ENCODE measurements at places on chromosomes 4 and X. TPM values are rescaled to one million over a fixed set of nuclear protein-coding genes. Genes with fewer than 3 reads are reported as not detected.

The EGFL6 gene
- total RNA-seq = 0.29 TPM

The TLR1 gene
- 2.4 TPM for total RNA-seq

The TLR2 gene
- total RNA-seq = 0.36 TPM

DNA sequence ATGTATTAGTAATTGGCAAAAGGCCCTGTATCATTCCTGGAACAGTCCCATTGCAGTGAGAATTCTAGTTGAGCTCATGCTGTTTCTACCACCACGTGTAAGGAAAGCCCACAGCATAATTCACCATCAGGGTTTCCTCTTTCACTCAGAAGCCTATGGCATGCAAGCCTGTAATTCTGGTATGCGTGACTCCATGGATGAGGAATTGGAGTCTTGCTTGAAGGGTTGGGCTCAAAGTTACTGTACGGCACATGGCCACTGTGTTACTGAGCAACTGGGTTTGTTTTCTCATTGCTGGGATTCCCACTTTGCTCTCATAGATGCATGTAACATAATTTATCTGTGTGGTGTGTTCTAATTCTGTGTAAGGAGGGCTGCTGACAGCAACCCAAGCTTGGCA lies 132.3 kb upstream of the NR3C2 start:
- H3K27ac ChIP-seq = no peak overlapping the region
- H3K4me3 ChIP-seq = no peak overlapping the region
- H3K36me3 ChIP-seq = no peaks in the 10 kb centered on the region

- no peak overlapping the region for H3K27ac ChIP-seq
- DNase-seq = no peak
- H3K4me3 ChIP-seq = no peak overlapping the region
- H3K36me3 ChIP-seq = no peaks in the 10 kb centered on the region
Observed at GRCh38 chrX:12911122-12911470, 4.7 kb downstream of the TLR8 start.

- H3K27ac ChIP-seq = no peak overlapping the region
- H3K36me3 ChIP-seq = no peaks in the 10 kb centered on the region
- no peaks in the 10 kb centered on the region for H3K27me3 ChIP-seq
- no peak for DNase-seq
- H3K4me1 ChIP-seq = peaks cover 27% of the 10 kb centered on the region
- no peak overlapping the region for H3K4me3 ChIP-seq
Observed at GRCh38 chr4:20301161-20301560, 49.5 kb downstream of the SLIT2 start.

DNA sequence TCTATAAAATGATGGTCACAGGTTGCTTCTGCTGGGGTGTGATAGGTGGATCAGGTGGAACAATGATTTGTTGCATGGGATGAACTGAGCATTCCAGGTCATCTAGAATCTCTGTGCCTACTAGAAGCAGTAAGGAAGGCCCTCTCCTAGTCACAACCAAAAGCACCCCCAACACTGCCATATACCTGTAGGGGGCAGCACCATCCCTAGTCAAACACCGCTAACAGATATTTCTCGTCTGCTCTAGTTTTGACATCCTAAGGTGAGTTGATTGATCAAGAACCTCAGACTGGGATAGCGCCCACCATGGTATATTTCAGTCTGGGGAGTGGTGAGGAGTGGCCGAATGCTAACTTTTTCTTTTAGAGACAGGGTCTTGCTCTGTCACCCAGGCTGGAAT lies 160.2 kb downstream of the NHS start:
- no peaks in the 10 kb centered on the region for H3K36me3 ChIP-seq
- no peaks in the 10 kb centered on the region for H3K27me3 ChIP-seq
- H3K27ac ChIP-seq = no peak overlapping the region
- H3K4me3 ChIP-seq = no peak overlapping the region

DNA sequence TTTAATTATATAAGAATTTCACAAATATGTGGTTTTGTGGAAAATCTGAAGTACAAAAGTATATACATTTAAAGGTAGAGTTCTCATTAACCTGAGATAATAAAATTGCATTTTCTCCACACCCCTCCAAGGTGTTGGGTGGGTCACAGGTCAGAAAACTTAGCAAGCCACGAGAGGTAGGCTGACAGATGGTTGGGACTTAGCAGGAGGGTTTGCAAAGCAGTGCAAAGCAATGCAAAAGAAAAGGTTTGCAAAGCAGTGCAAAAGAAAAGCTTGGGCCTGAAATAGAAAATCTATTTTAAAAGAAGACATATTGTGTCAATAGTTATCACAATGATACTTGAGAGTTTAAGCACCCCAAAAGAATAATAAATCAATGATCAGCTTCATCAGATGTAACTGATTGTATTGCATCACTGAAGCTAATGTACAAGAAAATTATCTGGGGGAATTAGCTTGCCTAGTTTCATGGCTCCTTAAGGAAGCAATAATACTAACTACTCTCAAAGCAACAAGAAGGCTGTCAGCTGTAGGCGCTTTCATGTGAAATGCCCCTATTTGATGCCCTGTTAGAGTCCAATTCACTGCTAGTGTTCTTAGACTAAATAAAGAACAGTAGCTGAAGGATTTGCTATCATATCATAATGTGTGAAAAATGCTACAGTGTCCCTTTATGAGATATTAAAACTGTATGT lies 319.5 kb downstream of the KCNIP4 start:
- H3K4me1 ChIP-seq = no peaks in the 10 kb centered on the region
- H3K27ac ChIP-seq = no peak overlapping the region
- H3K36me3 ChIP-seq = no peaks in the 10 kb centered on the region
- no peak overlapping the region for H3K4me3 ChIP-seq
- no peak for DNase-seq

- no peak for DNase-seq
- no peaks in the 10 kb centered on the region for H3K27me3 ChIP-seq
- H3K4me3 ChIP-seq = no peak overlapping the region
- H3K4me1 ChIP-seq = no peaks in the 10 kb centered on the region
Observed at GRCh38 chr4:90445380-90445779, 318.2 kb downstream of the CCSER1 start.

Data from osteoblast (primary cell).